Naive thymus-derived CD8-positive, alpha-beta T cell (primary cell): ENCODE measurements at places on chromosomes 3 and 15. TPM values are rescaled to one million over a fixed set of nuclear protein-coding genes. Genes with fewer than 3 reads are reported as not detected.

DNA sequence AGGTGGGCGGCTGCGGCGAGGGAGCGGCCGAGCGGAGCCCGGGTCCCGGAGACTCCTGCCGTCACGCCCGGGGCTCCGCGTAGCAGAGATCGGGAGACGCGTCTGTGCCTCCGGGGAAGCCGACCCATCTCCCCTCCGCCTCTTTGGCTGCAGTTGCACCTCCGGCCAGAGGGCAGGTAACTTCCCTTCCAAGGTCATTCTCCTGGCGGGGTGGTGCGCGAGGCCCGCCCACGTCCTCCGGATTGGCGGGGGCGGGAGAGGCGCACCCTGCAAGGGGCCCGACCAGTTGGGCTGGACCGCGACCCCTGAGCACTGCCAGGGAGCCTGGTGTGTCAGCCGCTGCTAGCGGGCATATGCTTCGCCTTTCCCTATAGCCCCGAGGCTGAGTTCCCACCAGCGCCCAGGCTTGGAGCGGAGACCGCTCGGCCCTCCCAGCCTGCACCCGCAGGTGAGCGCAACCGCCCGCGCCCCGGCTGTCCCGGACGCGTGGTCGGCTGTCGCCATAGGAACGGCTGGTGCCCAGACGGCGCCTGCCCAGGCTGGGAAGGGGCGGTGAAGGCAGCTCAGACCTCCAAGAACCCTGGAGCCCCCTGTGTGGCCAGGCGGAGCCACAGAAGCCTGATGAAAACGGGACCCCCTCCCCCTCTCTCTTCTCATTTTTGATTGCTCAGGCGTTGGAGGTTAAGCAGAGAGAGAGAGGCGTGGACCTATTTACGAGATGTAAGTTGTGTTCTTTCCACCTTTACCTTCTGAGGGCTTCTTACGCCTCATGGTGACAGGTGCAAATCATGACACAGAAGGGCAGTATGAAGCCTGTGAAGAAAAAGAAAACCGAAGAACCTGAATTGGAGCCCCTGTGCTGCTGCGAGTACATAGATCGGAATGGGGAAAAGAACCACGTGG lies 453 bp downstream of the ZDHHC23 start:
- H3K4me3 ChIP-seq, result peak overlapping the region; percentile 76
- peaks cover 13% of the 10 kb centered on the region for H3K27me3 ChIP-seq
- H3K36me3 ChIP-seq, result no peaks in the 10 kb centered on the region
- H3K4me1 ChIP-seq, result peaks cover 12% of the 10 kb centered on the region

GRCh38 chr15:45023659-45024225 lies 747 bp downstream of the SORD start:
- peak overlapping the region; percentile 30 for H3K27ac ChIP-seq
- H3K4me1 ChIP-seq, result peaks cover 34% of the 10 kb centered on the region
- peak overlapping the region; percentile 86 for H3K4me3 ChIP-seq
- DNase-seq, result no peak

DNA sequence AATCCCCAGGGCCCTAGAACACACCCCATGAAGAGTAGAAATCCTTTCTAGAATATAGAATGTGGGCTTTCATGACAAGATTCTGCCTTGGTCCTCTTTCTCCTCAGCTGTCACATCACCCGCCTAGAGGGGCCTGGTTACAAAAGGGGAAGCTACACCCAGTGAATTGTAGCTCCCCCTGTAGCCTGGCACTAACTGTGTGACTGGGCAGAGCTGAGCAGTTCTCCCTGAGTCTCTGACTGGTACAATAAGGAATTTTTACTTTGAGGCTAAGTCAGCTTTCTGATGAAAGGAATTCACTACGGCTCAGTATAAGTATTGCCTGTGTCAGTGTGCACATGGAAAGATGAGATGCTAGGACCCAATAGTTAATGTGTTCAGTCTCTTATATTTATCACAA lies 28.7 kb upstream of the ZNF148 start:
- DNase-seq, result no peak
- no peaks in the 10 kb centered on the region for H3K36me3 ChIP-seq
- H3K4me3 ChIP-seq, result no peak overlapping the region

DNA sequence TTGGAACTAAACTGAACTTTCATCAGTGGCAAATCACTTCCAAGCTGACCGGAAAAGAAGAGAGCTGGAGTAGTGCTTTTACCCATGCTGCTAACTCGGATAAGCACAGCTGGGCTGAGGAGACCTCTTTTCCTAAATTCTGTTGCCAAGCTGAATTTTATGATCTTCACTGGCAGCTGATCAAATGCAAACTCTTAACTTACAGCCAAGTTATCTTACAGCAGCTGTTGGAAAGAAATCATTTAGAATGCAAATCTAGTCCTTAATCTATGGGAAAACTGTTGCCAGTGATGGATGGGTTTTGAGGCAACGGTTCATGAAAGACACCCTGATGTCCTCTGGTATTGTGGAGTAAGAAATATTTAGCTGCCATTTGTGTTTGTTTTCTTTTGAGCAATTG lies 216.5 kb downstream of the ZNF385D start:
- H3K4me3 ChIP-seq, result no peak overlapping the region
- peaks cover 2% of the 10 kb centered on the region for H3K27me3 ChIP-seq
- H3K36me3 ChIP-seq, result no peaks in the 10 kb centered on the region
- H3K27ac ChIP-seq, result no peak overlapping the region
- no peak for DNase-seq

GRCh38 chr15:68278595-68279405 lies 1.3 kb downstream of the FEM1B start:
- no peak for DNase-seq
- peak overlapping the region; percentile 99 for H3K27ac ChIP-seq
- H3K4me1 ChIP-seq, result peaks cover 60% of the 10 kb centered on the region
- peak overlapping the region; percentile 96 for H3K4me3 ChIP-seq
- peaks cover 2% of the 10 kb centered on the region for H3K27me3 ChIP-seq

- no peaks in the 10 kb centered on the region for H3K36me3 ChIP-seq
- H3K4me1 ChIP-seq, result no peaks in the 10 kb centered on the region
- no peaks in the 10 kb centered on the region for H3K27me3 ChIP-seq
- no peak overlapping the region for H3K4me3 ChIP-seq
- H3K27ac ChIP-seq, result no peak overlapping the region
- no peak for DNase-seq
Measured at GRCh38 chr3:127196466-127197299, 3.8 kb downstream of the PRR23E start.

DNA sequence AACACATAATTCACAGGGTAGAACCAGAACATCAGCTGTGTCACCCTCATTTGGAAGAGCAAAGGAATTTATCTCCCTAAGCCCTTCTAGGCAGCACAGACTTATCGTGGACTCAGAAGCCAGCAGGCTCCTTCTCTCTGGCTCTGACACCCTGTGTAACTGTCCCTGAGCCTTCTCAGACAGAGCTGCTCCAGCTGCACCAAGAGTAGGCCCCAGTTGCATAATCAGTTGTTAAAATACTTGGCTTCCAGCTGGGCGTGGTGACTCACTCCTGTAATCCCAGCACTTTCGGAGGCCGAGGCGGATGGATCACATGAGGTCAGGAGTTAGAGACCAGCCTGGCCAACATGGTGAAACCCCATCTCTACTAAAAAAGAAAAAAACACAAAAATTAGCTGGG lies 49.4 kb upstream of the ACVR2B start:
- H3K27me3 ChIP-seq, result no peaks in the 10 kb centered on the region
- no peak overlapping the region for H3K27ac ChIP-seq
- H3K4me1 ChIP-seq, result no peaks in the 10 kb centered on the region
- H3K4me3 ChIP-seq, result no peak overlapping the region
- H3K36me3 ChIP-seq, result no peaks in the 10 kb centered on the region
- no peak for DNase-seq

GRCh38 chr3:144521131-144521530 lies 549.5 kb downstream of the DIPK2A start:
- H3K4me1 ChIP-seq, result no peaks in the 10 kb centered on the region
- DNase-seq, result no peak
- H3K4me3 ChIP-seq, result no peak overlapping the region
- H3K27me3 ChIP-seq, result peaks cover 5% of the 10 kb centered on the region

ASB14 gene
- not detected for total RNA-seq

RYR3 gene
- total RNA-seq, result not detected
